ENCODE measurements at places on chromosomes 11 and 22.

DNA sequence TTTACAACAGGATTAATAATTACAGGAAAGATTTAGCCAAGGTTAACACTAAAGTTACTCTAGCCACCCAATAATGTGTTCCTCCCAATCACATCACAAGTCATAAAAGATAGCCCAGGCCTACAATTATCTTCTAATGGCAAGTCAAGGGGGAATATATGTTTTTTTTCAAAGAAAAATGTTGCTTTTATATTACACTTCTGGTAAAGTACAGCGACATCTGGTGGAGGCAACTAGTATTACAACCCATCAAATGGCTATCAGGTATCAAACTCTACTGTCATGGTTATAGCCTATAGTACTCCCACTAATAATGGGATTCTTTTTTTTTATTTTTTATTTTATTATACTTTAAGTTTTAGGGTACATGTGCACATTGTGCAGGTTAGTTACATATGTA, 71.8 kb downstream of the XRRA1 start:
- DNase-seq, result no peak

DNA sequence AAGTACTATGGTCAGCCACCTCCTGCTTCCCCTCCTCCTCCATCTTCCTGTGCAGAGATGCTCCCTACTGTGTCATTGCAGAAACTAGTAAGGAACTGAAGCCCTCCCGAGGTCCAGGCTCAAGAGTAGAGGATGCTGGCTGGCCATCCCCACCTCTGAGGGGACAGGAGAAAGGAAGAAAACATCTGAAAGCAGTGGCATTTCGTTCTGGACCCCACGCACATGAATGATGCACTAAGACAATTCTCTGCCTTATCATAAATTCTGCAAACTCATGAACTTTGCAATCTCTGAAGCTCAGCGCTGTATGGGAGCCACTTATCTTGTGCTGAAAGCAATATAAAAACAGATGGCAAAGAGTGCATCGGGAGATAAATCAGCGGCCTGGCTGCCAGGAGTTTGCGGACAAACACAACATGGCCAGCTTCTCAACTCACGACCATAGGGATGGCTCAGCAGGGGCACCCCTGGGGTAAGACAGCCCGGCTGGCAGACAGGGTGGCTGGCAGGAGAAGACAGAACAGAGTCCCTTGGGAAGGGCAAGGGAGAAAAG, 306.4 kb downstream of the NXPE2 start:
- no peak for DNase-seq

DNA sequence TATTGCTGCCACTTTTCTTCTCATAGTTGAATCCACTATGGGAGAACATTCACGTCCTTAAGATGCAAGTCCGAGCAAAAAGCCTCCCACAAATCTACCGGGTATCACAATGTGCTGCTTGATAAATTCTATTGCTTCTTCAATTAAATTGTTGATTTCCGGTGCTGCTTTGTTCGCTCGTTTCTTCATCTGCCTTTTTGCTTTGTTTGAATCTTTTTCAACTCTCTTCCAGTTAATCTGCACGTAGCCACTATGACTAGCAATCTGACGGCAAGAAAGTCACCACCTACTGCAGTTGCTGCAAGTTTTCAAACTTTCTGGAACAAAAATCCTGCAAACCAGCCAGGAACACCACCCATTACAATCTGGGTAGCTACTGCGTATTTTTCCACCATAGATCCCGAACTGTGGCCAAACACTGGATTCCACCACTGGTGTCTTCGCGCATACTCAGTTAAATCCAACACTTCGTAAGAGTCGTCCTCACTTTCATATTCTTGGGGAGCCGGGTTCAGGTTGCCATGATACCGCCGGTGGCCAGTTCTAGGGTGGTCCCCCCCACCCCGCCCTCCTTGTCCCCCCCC, 59.1 kb downstream of the CLMP start:
- DNase-seq, result no peak

GRCh38 chr11:3949125-3949524, 93.7 kb downstream of the STIM1 start:
- no peak for DNase-seq

DNA sequence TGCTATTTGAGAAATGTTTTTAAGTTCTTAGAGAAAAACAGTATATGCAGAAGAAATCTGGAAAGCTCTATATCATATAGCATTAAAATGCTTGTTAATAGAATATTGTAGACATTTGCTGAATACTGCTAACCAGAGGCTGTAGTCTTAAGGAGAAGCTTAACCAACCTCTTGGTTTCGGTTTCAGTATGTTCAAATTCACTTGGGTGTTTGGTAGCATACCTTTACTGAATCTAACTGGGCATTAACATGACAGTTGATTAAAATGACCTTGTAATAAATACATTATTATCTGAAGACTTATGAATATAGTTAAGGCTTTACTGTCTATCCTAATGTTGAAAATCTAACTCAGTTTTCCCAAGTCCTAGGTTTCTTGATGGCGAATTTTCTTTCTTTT, 5.4 kb downstream of the PCF11 start:
- DNase-seq, result no peak

Measured in hypothalamus (tissue), 51 donors.